ENCODE measurements at places on chromosomes 1 and 21.
A peak's percentile ranks its signal among the peaks of the same experiment; 100 is the strongest.

- DNase-seq = no peak
Observed at GRCh38 chr1:203743091-203743571, 21.9 kb upstream of the LAX1 start.

DNA sequence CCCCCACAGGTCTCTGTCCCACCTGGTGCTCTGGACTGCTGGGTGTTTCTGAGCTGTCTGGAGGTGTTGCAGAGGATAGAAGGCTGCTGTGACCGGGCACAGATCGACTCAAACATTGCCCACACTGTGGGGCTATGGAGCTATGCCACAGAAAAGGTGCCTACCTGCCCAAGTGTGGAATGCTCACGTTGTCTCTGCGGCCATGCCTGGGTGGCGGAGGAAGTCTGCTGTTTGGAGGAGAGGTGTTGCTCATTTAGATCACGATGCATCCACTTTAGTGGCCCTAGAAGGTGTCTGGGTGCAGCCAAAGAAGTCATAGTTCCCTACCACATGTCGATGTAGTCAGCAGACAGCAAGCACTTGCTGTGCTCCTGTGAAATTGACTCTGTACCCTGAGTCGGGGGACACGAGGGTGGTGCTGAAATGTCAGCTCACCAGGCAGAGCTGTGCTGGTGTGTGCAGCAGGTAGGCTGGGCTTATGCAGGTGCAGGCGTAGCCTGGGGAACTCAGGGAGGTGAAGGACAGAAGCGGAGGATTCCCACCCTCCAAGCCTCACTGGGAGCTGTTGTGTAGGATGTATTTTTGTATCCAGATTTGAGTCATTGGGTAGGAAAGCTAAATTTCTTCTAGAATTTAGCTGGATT lies 32.8 kb upstream of the PWP2 start:
- no peak for DNase-seq

- peak; percentile 56 for DNase-seq
Observed at GRCh38 chr1:112388436-112388835, 7.6 kb upstream of the CTTNBP2NL start.

DNA sequence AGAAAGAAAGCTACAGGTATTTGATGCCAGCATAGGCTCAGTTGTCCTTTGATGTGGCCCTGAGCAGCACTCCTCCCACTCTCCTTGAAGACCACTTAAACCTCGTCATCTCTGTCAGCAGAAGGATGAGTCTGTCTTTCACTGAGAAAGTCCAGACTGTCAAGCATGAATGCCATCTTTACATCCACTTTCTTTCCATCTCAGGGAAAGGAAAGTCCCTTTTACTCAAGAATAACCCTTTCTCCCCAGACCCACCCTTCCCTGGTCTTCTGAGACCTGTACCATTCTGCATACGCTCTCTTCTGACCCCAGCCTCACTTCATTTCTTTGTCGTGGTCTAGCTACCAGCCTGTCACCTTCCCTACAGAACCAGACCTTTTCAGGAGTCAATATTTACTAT lies 4.0 kb upstream of the ELAPOR1 start:
- no peak for DNase-seq

DNA sequence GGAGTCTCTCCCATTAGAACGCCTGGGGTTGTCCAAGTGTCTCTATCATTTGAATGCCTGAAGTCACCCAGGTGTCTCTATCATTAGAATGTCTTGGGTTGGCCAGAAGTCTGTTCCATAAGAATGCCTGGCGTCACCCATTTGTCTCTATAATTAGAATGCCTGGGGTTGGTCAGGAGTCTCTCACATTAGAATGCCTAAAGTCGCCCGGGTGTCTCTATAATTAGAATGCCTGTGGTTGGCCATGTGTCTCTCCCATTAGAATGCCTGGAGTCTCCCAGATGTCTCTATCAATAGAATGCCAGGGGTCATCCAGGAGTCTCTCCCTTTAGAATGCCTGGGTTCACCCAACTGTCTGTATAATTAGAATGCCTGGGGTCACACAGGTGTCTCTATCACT lies 54.5 kb downstream of the RNF187 start:
- no peak for DNase-seq

DNA sequence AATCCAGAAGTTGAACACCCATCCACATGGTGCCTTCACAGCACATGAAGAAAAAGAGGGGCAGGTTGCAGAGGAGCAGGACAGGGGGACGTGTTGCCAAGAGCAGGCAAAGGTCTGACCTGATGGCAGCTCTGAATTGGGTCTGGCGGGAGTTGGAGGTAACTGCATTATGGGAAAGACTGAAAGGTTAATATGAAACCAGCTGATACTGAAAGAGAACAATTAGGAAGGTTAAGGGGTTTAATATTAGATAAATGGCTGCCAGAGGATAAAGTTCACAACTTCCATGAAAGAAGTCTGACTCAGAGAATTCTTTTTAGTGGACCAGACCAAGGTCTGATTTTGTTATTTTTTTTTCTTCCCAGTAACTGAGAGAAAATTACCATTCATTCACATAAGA lies 76.1 kb downstream of the CD58 start:
- no peak for DNase-seq

DNA sequence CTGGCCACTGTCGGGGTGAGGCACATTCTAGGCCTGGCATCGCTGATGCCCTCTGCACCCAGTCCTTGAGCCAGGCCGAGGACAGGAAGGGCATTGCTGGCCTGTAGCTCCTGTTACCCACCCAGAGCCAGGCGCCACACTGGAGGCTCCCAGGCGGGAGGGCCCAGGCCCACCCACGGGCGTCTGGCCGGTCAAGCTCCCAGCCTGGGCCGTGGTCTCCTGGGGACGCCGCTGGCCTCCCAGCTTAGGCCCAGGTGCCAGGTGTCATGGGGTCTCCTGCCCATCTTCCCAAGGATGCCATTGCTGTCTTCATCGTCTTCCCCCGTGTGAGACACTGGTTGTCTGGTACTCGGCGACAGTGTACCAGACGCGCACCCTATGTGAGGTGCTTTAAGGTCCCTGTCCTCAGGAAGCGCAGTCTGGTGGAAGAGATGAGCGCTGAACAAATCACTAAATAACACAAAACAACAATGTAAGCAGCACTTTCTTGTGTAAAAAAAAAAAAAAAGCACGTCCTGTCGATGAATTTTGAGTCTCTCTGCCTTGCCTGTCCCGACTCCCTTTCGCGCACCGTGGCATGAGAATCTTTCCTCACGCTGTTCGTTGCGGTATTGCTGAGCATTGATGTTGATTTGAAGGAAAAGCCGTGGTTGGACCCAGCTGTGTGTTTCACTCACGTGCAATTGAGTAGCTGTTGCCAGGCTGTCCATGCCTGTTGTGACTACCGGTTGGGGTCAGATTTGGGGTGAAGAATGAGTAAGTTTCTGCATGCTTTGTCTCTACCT lies 27.0 kb upstream of the TRAPPC10 start:
- no peak for DNase-seq

GRCh38 chr21:15442743-15443469 lies 286.9 kb upstream of the USP25 start:
- no peak for DNase-seq

GRCh38 chr1:211174375-211174774 lies 40.4 kb upstream of the KCNH1 start:
- no peak for DNase-seq

GRCh38 chr1:73781251-73781650 lies 416.7 kb downstream of the LRRIQ3 start:
- DNase-seq = peak; percentile 18

GRCh38 chr1:234913771-234914170 lies 214.9 kb downstream of the TOMM20 start:
- no peak for DNase-seq

DNA sequence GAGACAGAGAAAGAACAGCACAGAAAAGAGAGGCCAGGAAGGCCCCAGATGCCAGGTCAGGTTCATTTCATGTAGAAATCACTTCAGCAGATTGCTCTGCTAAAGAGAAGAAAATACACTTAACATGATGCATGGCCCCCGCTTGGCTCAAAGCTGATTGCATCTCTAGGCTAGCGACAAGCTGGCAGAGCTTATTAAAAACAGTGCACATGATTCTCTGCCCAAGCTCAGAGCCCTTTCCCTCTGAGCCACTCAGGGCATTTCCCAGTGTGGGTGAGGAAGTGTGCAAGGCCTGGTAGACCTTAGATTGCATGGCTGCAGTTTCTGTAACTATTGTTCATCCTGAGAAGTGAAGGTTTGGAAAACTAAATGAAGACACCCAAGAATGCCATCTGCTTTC lies 3.3 kb upstream of the CAPN9 start:
- DNase-seq = no peak

- DNase-seq = no peak
Observed at GRCh38 chr1:209420276-209420675, 163.2 kb upstream of the CAMK1G start.
